ENCODE measurements at places on chromosomes 2 and 18.

- DNase-seq, result no peak
These were observed 133.1 kb downstream of the SH3RF3 start for GRCh38 chr2:109261906-109262631.

DNA sequence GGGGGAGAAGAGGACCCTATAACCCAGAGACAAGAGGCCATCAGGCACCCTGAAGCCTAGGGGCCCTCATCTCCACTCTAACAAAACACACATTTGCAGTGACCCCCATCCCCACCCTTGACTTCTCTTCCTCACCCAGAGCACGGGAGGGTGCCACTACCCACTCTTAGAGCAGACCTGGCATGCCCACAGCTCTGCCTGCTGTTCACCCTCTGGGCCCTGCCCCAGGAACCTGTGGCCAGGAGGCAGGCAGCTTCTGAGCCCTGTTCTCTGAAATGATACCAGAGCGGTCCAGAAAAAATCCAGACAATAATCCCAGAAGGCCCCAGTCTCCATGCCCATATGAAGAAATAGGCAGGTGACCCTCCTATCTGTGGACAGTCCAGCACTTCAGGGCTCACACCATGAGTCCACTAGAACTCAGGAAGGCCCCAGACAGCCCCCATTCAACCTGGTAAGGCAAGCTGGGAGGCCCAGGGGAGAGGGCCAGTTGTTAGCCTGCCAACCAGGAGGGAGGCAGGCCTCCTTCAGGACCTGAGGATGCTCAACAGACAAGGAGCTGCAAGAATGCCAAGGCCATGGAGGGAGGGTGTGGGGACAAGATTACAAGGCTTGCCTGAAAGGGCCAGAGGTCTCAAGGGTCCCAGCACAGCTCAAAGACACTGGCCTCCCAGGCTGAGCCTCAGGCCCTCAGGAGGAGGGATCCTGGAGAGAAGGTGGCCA lies 75.0 kb downstream of the TNS1 start:
- DNase-seq, result no peak

- no peak for DNase-seq
These were observed 380.7 kb downstream of the RBM43 start for GRCh38 chr2:150880986-150881385.

GRCh38 chr2:133591164-133591563 lies 22.9 kb upstream of the NCKAP5 start:
- DNase-seq, result peak; percentile 31

GRCh38 chr2:196263181-196263747 lies 91.9 kb upstream of the STK17B start:
- DNase-seq, result no peak

- DNase-seq, result no peak
These were observed 72.4 kb downstream of the KIAA1328 start for GRCh38 chr18:36901277-36901701.

DNA sequence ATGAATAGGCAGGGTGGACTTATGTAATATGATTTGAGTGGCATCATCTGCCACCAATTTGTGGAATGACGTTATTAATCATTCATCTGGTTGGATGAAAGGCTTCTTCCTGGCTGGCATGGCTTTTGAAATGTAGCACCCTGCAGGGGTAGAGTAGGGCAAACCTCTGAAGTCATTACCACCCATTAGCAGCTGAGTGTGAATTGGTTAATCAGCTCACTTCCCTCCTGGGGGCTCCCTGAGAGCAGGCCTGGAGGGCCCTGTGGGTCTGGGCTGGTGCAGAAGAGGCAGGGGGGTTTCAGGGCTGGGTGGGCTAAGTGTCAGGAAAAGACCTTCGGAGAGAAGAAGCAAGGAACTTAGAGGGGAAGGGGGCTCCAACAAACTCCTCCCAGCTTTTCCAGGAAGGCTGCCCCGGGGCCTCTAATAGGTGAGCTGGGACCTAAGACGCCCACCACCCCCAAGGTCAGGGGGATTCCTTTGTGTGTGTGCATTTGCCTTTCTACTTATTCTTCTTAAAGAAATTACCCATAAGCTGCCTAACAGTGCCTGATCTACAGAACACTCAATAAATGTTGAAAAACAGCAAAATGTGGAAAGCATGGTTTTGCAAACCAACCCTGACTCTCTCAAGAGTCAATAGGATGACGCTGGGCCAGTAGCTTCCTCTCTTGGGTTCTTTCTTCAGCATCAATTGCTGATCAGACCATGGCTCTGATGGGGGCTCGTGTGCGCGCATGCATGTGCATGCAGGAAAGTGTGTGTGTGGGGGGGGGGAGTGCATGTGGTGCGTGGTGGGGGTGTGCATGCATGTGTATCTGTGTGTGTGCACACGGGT lies 49.7 kb upstream of the ZNF516 start:
- DNase-seq, result no peak

DNA sequence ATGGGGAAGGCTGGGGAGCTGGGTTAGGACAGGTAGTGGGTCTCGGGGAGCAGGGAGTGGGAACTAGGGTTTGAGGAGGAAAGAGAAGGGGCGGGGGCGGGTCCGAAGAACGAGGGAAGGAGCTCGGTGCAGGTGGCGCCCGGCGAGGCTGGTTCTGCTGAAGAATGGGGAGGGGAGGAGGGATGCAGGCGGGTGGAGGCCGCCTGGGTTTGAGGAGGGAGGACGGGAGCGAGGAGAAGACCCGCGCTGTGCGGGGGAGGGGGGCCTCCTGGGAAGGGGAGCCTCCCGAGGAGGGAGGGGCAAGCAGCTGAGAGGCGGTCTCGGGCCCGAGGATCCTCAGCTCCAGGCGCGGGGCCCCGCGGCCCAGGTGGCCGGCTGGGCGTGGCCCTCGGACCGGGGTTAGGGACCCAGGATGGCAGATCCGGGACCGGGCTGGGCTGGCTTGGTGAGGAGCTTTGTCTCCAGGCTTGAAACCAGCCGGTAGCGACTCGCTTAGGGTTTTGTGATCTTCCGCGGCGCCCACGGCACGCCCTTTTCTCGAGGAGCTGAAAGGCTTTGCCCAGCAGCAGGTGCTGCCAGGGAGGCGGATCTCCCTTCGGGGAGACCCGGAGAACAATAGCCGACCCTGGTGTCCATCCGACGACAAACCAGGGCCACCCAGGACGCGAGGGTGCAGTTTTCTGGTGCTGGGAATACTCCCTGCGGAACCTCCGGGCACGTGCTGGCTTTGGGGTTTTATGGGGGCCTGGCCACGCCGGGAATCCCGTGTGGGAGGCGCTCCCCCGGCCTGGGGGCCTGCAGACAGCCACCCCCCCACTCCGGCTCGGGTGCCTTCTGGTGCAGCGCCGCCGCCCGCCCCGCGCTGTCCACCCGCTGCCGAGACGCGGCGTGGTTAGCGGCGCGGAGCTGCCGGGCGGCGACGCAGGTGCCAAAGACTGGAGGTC lies 1.4 kb downstream of the DPYSL5 start:
- no peak for DNase-seq

GRCh38 chr18:995629-996028 lies 91.0 kb downstream of the ADCYAP1 start:
- DNase-seq, result no peak

- DNase-seq, result no peak
These were observed 33.7 kb upstream of the TAF1B start for GRCh38 chr2:9809448-9810088.

DNA sequence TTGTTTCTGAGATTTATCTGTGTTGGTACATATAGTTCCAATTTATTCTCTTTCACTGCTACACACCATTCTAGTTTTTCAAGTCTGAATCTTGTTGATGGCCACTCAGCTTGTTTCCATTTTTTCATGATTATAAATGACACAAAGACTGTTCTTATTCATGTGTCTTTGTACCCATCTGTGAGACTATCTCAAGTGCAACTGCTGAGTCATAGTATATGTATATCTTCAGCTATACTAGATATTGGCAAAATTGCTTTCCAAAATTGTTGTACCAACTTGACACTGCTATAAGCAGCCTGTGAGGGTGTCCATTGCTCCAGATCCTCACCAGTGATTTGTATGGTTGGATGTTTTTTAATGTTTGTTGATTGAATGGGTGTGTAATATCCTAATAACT lies 37.2 kb upstream of the RTN4 start:
- DNase-seq, result no peak

DNA sequence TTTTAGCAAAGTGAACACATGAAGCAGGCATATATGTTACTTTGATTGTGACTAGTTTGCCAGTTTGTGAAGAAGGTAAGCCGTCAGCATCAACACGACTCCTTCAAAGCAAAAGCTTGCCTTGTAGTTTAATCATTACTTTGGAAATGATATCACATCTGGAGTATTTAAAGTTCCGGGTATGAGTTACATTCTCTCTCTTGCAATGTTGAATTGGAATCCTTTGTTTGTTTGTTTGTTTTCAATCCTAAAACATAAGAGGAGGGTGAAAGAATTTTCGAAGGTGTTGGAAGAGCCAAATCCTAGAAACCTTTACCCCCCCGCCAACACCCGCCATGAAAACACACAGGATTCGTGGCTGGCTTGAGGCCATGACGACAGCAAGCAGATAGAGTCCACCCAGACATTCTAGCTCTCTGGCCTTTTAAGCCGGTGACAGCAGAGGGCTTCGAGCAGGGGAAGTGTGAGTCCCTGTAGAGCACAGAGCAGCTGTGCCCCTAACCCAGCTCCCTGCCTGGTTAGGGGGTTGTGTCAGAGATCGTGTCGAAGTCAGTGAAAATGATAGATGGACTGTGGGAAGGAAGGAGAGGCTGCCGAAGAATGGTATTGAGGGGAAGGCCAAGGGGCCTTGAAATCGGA lies 103.8 kb upstream of the SMIM21 start:
- DNase-seq, result no peak
